Muscle of back (tissue), 13 donors: ENCODE measurements at places on chromosomes 2 and 18. TPM values are rescaled to one million over a fixed set of nuclear protein-coding genes. Genes with fewer than 3 reads are reported as not detected.

DNA sequence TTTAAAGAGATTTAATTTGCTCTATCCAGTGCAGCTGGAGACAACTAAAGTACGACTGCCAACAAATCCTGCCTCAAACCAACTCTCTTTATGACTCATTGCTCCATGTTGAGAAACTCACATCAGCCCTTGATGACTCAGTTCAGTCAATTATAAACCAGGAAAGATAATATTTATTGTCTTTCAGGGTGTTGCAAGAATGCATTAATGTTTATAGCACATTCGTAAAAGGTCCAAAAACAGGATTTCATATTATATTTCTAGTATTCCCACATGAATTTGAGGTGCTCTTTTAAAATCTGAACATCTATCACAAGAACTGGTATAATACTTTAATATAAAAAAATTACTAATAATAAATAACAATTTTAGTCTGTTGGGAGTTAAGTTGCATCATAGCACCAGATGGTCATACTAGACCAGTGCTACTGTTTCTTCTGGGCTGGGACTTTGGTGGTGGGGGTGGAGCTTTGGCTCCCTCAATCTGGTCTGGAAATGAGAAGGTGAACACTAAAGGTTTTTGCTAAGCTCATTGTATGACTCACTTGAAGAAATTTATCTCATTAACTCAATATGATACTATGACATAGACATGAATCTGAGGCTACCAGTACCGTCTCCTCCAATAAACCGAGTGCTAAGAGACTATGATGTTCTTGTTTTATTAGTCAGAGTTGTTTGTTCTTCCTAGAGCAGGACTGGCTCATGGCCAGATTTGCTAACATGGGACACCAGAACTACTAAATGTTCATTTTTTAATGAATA is 26.6 kb upstream of the MAP3K20 start:
- DNase-seq = peak; percentile 92

GRCh38 chr2:75403991-75404428 is 156.7 kb downstream of the EVA1A start:
- peak; percentile 41 for DNase-seq

The SPC25 gene
- 8.1 TPM for polyA plus RNA-seq

The INPP5D gene
- 5.4 TPM for polyA plus RNA-seq

DNA sequence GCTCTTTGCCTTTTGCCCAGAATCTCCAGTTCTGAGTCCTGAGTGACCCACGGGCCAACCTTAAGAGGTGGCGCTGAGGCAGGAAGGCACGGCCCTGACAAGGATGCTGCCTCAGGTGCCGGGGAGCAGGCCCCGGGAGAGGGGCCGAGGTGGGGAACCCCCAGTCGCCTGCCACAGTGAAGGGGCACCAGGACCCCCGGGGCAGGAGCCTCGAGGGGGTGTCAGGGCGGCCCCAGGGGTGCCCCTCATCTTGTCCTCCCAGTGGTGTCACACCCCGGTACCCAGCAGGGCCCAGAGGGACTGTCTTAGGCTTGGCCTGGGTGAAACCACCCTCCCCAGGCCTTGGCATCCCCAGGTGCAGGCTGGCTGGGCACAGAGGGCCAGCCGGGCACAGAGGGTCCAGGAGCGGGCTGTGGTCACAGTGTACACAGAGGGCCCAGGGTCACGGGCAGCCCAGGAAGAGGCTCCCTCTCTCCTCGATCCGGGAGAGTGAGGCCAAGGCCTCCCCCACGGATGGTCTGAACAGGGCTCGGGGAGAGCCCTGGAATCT is 1.0 kb downstream of the PDCD1 start:
- DNase-seq = no peak
